ENCODE measurements at places on chromosomes 4 and X.

DNA sequence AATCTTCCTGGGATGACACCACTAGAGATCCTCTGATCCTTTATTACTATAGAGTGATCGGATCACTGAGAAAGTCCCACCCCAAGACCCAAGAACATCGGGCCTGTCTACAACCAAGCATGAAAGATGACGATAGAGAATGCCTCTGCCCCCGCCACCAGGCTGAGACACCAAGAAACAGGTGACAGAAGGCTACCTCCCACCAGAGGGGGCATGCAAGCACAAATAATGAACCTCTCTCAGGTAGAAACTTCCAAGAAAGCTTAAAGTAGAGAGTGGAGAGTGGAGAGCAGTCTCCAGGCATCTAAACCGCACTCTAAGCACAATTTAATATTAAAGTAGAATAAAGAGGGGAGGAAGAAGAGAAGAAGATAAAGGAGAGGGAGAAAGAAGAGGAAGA is 402.6 kb downstream of the INPP4B start:
- no peak for DNase-seq
- no peaks in the 10 kb centered on the region for H3K4me1 ChIP-seq
- no peak overlapping the region for H3K27ac ChIP-seq

GRCh38 chr4:72629540-72629939 is 60.5 kb upstream of the ADAMTS3 start:
- peaks cover 20% of the 10 kb centered on the region for H3K27me3 ChIP-seq
- DNase-seq: no peak
- H3K4me1 ChIP-seq: peaks cover 5% of the 10 kb centered on the region
- no peak overlapping the region for H3K27ac ChIP-seq
- H3K4me3 ChIP-seq: no peak overlapping the region

DNA sequence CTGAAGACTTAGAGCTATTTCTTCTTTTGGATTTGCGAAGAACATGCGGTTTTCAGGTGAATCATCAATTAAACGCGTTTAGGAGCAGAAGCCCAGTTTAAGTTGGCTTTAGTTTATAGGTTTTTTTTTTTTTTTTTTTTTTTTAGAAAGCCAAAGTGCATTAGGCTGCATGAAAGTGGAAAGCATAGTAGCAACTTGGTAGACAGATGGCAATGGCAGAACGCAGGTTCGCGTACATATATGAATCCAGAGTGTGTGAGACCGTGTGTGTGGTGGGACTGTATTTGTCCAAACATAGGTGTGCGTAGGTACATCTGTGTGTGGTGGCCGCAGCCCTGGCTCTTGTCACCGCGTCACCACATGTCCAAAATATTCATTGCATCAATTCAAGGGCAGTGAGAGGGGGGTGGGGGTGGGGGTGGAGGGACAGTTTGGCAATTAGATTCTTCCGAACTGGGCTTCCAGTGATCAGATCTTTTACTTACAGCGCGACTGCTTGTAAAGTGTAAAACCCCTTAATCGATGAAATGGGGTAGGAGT is 901 bp downstream of the JADE1 start:
- DNase-seq: no peak
- H3K27ac ChIP-seq: peak overlapping the region; percentile 78
- H3K27me3 ChIP-seq: no peaks in the 10 kb centered on the region
- H3K36me3 ChIP-seq: no peaks in the 10 kb centered on the region
- peak overlapping the region; percentile 91 for H3K4me3 ChIP-seq

- H3K4me1 ChIP-seq: peaks cover 12% of the 10 kb centered on the region
- DNase-seq: no peak
- H3K36me3 ChIP-seq: no peaks in the 10 kb centered on the region
- H3K27ac ChIP-seq: no peak overlapping the region
- no peaks in the 10 kb centered on the region for H3K27me3 ChIP-seq
- H3K4me3 ChIP-seq: no peak overlapping the region
Observed at GRCh38 chr4:155975511-155975910, 21.8 kb upstream of the CTSO start.

GRCh38 chr4:87543835-87544461 is 14.8 kb upstream of the SPARCL1 start:
- H3K4me3 ChIP-seq: no peak overlapping the region
- no peak overlapping the region for H3K27ac ChIP-seq
- H3K4me1 ChIP-seq: no peaks in the 10 kb centered on the region
- no peaks in the 10 kb centered on the region for H3K27me3 ChIP-seq
- no peaks in the 10 kb centered on the region for H3K36me3 ChIP-seq
- no peak for DNase-seq

GRCh38 chrX:30822764-30823163 is 66.3 kb downstream of the TAB3 start:
- no peak overlapping the region for H3K27ac ChIP-seq
- H3K27me3 ChIP-seq: no peaks in the 10 kb centered on the region
- H3K4me1 ChIP-seq: no peaks in the 10 kb centered on the region
- H3K4me3 ChIP-seq: no peak overlapping the region

GRCh38 chrX:36414056-36414455 is 494.5 kb downstream of the CFAP47 start:
- H3K27me3 ChIP-seq: no peaks in the 10 kb centered on the region
- no peaks in the 10 kb centered on the region for H3K36me3 ChIP-seq
- no peak overlapping the region for H3K4me3 ChIP-seq
- H3K4me1 ChIP-seq: no peaks in the 10 kb centered on the region

DNA sequence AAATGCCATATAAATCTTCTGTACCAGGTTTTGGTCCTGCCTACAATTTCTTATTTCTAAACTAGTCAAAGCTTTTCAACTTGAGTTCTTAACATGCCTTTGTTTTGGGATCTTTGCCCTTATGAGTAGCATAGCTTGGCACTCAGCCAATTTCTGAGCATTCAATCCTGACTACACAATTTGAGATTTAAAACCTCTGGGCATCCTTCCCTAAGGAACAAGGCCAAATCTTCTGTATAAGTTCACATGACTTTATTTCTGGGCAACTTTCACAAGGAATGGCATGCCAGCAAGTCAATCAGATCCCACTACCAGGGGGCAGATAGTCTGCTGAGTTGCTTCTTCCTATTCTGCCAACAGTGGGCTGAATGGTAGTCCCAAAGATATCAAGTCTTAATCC is 254.2 kb downstream of the ADAMTS3 start:
- peaks cover 30% of the 10 kb centered on the region for H3K4me1 ChIP-seq
- no peaks in the 10 kb centered on the region for H3K36me3 ChIP-seq
- DNase-seq: no peak

DNA sequence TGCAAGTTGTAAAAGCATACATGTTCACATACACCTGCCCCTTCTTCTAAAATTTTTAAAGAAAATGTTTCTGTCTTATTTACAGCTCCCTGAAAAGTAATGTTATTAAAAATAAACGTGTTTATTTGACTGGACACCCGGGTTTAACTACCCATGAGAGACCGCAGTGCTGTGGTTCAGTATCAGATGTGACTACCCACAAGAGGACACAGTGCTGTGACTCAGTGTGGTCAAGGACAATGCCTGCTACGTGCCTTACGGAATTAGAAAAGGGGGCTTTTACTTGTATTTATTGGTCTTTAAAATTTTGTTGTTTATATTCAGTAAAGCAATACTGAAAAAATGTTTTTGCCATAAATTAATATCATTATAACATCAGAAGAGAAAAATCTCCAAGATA is 641.4 kb downstream of the TRIML1 start:
- no peaks in the 10 kb centered on the region for H3K27me3 ChIP-seq
- H3K36me3 ChIP-seq: no peaks in the 10 kb centered on the region
- H3K4me1 ChIP-seq: no peaks in the 10 kb centered on the region
- DNase-seq: no peak

- no peak overlapping the region for H3K4me3 ChIP-seq
- no peaks in the 10 kb centered on the region for H3K27me3 ChIP-seq
- no peak overlapping the region for H3K27ac ChIP-seq
- DNase-seq: no peak
Observed at GRCh38 chrX:65601126-65601525, 66.3 kb upstream of the MSN start.

DNA sequence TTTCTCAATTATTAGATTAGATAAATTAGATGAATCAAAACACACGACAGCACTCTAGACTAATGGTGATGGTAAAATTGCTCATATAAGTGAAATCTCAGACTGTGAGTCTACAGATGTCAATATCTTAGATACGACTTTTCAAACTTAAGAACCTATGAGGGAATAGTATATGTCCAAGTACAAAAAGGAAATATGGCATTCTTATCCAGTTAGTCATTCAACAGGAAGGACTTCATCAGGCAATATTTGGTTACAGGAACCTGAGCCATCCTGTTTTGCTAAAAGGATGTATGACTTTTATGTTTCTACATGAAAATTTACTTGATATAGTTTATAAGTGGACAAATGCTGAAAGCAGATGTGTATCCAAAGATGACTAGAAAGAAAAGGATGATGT is 107.0 kb downstream of the CT47B1 start:
- H3K36me3 ChIP-seq: no peaks in the 10 kb centered on the region
- no peak for DNase-seq
- H3K4me3 ChIP-seq: no peak overlapping the region

- no peaks in the 10 kb centered on the region for H3K27me3 ChIP-seq
- no peak overlapping the region for H3K27ac ChIP-seq
- no peak for DNase-seq
- no peaks in the 10 kb centered on the region for H3K36me3 ChIP-seq
Observed at GRCh38 chr4:120491481-120491880, 424.8 kb upstream of the MAD2L1 start.

DNA sequence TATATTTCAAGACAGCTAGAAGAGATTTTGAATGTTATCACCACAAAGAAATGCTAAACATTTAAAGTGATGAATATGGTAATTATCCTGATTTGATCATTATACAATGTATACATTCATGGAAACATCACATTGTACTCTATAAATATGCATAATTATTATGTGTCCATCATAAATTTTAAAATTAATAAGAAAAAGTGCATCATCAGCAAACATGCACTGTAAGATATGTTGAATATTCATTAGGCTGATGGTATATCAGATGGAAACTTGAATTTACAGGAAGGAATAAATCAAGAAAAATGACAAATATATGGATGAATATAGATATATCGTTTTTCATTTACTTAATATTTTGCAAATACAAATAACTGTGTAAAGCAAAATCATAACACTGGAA is 812.1 kb upstream of the INTU start:
- no peaks in the 10 kb centered on the region for H3K36me3 ChIP-seq
- no peaks in the 10 kb centered on the region for H3K4me1 ChIP-seq
- no peak overlapping the region for H3K4me3 ChIP-seq
- H3K27ac ChIP-seq: no peak overlapping the region
- H3K27me3 ChIP-seq: no peaks in the 10 kb centered on the region

DNA sequence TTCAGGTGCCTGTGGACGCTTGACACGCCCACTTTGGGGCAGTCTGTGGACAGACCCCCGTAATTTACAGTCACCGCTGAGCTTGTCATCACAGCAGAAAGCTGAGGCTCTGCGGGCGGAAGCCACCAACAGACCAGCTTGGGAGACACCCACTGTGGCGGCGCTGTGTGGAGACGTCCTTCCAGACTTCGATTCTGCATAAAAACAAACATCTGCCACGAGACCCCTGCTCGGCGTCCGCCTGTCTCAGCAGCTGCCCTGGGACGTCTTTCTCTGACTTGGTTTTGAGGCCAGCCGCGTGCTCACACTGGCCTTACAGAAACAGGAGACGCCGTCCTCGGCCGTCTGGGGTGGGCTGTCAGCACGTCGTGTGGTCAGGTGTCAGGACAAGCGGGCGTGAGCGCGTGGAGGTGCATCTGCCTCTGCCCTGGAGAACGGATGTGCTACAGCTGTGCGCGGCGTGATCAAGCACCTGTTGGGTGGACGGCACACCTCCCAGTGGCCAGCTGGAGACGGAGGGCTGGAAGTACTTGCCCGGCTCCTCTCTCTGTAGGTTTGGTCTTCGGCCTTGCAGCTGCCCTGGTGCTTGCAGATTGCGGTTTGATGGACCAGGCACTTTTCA is 37.5 kb downstream of the PIGG start:
- no peak for DNase-seq
- no peaks in the 10 kb centered on the region for H3K4me1 ChIP-seq
- peaks cover 19% of the 10 kb centered on the region for H3K36me3 ChIP-seq

- no peak overlapping the region for H3K27ac ChIP-seq
- H3K27me3 ChIP-seq: no peaks in the 10 kb centered on the region
- no peaks in the 10 kb centered on the region for H3K4me1 ChIP-seq
- DNase-seq: no peak
- H3K36me3 ChIP-seq: no peaks in the 10 kb centered on the region
Observed at GRCh38 chrX:100090931-100091330, 319.1 kb downstream of the PCDH19 start.

DNA sequence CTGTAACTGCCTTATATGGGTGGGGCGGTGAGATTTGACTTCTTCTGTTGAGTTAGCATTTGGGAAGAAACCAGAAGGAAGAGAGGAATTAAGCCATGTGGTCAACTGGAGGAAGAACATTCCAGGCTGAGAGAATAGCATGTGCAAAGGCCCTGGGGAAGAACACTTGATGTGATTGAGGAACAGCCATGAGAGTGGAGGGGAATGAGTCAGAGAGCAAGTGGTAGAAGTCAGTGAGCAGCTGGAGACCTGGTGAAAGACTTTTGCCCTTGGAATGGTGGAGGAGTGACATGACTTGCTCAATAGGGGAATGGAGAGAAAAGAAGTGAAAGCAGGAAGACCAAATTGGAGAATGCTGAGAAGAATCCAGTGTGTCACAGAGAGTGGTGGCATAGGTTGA is 327.8 kb upstream of the HAND2 start:
- no peaks in the 10 kb centered on the region for H3K27me3 ChIP-seq
- H3K4me1 ChIP-seq: no peaks in the 10 kb centered on the region
- DNase-seq: no peak
- H3K27ac ChIP-seq: no peak overlapping the region
- H3K4me3 ChIP-seq: no peak overlapping the region

DNA sequence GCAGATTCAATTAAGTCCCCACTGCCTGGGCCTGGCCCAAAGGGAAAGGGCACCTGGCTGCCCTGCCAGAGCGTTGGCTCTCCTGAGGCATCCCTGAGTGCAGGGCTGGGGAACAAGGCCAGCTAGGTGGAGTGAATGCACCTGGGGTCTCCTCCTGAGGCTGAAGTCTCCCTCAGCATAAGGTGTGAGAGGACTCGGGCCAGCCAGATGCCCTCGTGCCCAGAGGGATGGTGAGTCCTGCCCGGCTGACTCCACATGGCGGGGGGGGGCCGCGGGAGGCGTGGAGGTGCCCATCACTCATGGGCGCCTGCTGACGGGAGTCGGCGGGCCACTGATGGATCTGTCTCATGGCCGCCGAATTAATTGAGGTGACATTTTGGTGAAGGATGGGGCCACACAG is 87.8 kb downstream of the GATB start:
- peaks cover 4% of the 10 kb centered on the region for H3K36me3 ChIP-seq
- H3K4me1 ChIP-seq: peaks cover 57% of the 10 kb centered on the region
- no peak overlapping the region for H3K4me3 ChIP-seq

- H3K36me3 ChIP-seq: no peaks in the 10 kb centered on the region
- DNase-seq: no peak
- H3K27me3 ChIP-seq: no peaks in the 10 kb centered on the region
- H3K4me3 ChIP-seq: no peak overlapping the region
Observed at GRCh38 chrX:9258421-9259104, 206.3 kb upstream of the TBL1X start.

Measured in keratinocyte (primary cell).